ENCODE measurements at places on chromosomes 6 and 20. TPM values are rescaled to one million over a fixed set of nuclear protein-coding genes. Genes with fewer than 3 reads are reported as not detected.
A peak's percentile ranks its signal among the peaks of the same experiment; 100 is the strongest.

- DNase-seq: no peak
Observed at GRCh38 chr6:167053895-167054530, 54.8 kb downstream of the CEP43 start.

Gene MCCD1
- not detected for total RNA-seq

- DNase-seq: peak; percentile 88
Observed at GRCh38 chr20:53080969-53081871, 109.1 kb downstream of the TSHZ2 start.

Gene ISM1
- 0.47 TPM for total RNA-seq

Gene PTCHD4
- 3.9 TPM for total RNA-seq

Gene ALDH5A1
- 2.0 TPM for total RNA-seq

GRCh38 chr20:41142919-41143318 lies 5.6 kb downstream of the PLCG1 start:
- no peak for DNase-seq
